ENCODE measurements at places on chromosomes 16 and 17.

DNA sequence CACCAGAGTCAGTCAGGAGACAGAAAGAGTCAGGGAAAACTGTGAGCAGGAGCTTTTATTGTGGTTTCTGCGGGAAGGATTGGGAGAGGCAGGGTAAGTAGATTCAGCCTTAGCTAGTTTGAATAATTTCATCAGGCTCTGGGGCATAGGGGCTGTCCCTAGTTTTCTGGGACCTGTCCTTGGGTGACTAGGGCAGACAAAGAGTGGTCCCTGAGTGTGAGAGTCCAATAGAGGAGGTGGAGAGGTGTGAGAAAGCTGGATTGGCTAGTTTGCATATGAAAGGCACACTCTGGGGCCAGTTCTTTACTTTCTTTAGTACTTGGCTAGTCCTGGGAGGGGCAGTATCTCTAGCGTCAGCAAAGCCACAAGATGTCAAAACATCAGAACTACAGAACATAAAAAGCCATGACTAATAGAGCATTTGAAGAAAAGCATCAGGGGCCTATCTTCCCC is 255.6 kb downstream of the HS3ST3A1 start:
- no peak for DNase-seq

DNA sequence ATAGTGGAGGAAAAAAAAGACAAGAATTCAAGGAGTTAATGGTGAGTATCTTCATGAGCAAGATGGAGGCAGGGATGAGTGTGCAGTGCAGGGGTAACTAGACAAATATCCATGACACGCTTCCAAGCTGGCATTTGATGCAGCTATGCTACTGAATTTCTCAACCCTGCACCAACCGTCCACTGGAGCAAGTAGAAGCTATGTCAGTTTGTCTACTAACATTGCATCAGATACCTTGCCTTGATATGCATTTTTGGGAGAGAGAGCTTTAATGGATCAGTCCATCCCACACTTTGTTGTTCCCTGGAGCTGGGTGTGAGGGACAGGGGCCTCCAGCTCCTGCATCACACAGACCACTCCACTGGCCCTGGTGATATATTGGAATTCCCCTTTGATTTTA is 16.4 kb downstream of the CCL11 start:
- DNase-seq, result no peak

GRCh38 chr16:88867581-88868246 is 1.3 kb upstream of the PABPN1L start:
- no peak for DNase-seq

- DNase-seq, result no peak
Measured at GRCh38 chr17:72189768-72190593, 69.2 kb downstream of the SOX9 start.

DNA sequence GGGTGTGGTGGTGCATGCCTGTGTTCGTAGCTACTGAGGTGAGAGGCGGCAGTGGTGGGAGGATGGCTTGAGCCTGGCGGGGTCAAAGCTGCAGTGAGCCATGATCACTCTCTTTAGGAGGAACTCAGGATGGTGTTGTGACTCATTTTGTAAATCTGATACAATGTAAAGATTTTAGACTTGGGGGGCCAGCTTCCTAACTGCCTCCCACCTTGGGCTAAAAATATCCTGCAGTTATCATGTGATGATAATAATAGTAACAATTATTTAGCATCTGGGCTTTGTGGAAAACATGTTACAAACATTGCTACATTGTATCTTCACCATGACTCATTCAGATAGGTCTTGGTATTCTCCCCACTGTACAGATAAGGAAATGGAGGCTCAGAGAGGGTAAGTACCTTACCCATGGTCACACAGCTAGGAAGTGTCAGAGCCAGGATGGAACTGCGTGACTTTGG is 7.4 kb downstream of the CTNS start:
- no peak for DNase-seq

DNA sequence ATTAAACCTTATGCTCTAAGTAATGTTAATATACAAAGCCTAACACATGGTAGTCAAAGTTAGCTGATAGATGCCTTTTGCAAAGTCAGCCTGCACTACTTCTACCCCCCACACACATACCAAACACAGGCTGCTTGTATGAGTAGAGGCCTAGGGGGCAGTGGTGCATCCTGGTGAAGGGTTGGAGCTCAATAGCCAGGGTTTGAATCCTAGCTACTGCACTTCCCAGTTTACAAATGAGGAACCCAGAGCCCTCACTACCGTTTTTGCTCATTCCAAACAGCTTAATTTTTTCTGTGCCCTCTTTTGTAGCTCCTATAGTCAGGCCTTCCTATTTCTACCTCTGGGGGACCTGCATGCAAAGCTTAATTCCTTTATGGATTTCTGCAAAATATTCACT is 18.9 kb upstream of the HYDIN start:
- no peak for DNase-seq

DNA sequence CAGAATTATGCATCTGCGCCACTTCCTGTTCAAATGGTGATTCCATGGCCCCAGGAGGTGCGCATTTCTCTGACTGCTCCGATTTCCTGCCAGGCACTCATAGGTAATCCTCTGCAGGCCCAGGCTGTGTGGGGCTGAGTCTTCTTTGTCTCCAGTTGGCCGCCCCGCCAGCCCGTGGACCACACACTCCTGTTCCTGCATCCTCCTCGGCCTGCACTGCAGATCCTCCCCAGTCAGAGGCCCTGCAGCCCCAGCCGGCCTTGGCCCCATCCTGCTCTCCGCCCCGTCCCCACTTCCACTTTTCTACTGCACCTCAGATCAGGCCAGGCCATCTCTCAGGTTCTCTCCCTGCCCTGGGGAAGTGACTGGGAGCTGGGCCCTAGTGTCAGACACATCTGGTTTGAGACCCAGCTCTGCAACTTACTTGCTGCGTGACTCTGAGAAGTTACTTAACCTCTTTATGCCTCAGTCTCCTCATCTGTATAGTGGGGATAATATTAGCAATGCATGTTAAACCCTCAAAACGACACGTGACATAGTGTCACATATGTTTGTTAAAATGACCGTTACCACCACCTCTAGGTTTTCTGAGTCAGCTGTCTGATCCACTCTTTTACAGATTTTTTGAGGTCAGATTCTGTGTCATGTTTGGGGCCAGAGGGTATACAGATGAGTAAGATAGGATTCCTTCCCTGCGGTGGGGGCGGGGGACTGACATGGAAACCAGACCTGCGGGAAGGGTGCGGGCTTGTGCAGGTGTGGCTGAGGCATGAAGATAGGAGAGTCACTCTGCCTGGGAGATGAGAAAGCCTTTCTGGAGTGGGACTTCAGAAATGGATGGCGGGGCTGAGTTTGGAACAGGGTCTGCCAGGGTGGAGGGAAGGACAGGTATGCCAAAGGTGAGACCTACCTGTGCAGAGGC is 12.8 kb downstream of the RAB11FIP4 start:
- no peak for DNase-seq

- no peak for DNase-seq
Measured at GRCh38 chr17:77140878-77141767, at the start of gene SEC14L1. TSS of gene SEC14L1 (plus strand) at chr17:77140969. CDS start at chr17:77143597, 2,628 bp downstream.

DNA sequence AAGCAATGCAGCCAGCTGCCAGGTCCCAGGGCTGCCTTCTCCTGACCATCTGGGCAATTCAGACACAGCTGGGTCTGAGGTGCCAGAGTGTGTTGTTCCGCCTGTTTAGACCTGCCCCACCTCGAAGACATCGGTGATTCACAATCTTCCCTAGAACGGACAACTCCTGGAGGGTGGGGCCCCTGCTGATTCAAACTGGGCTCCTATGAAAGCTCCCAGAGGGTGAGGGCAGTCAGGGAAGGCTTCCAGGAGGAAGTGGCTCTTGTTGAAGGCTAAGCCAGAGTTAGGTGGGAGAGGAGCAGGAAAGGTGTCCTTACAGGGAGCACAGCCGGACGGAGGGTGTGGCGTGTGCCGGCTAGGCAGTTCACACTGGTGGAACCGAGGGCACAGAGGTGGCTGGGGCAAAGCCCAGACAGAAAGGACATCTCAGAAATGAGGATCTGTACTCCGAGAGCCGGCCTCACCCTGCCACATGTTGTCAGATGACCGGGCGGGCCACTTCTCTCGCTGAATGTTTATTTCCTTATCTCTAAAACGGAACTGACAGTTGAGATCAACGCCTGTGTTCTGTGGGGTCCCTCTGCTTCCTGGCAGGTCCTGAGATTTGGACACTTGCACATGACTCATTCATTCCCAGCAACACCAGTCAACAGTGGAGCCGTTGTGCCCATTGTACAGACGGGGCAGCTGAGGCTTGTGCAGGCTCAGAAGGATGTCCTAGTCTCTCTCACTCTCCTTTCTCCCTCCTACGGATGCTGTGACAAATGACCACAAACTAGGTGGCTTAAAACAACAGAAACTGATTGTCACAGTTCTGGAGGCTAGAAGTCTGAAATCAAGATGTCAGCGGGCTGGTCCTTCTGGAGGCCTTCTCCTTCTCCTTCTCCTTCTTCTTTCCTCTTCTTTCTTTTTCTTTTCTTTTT is 26.9 kb upstream of the LITAF start:
- no peak for DNase-seq

DNA sequence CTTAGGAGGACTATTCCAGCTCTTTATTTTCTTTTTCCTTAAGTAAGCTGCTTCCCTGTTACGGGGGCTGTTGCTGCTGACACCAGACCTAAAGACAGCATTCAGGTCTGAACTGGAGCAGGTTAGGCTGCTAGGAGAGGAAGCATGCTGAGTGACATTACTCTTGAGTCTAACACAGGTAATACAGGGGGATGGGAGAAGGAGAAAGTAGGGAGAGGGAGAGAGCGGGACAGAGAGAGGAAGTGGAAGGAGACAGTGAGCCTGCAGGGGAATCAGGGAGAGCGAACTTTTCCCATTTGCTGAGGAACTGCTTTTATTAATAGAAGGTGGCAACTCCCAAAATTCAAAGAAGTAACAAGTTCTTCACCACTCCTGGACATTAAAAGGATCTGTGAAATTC is 130.9 kb downstream of the PARN start:
- no peak for DNase-seq

GRCh38 chr17:42608305-42609181 is 631 bp downstream of the RETREG3 start:
- no peak for DNase-seq

- DNase-seq, result no peak
Measured at GRCh38 chr17:76597156-76598003, 11.7 kb upstream of the ST6GALNAC2 start.

- no peak for DNase-seq
Measured at GRCh38 chr17:70454908-70455307, 285.6 kb downstream of the KCNJ2 start.

GRCh38 chr16:77660311-77660710 is 62.0 kb upstream of the NUDT7 start:
- DNase-seq, result no peak

- DNase-seq, result no peak
Measured at GRCh38 chr16:72991211-72991610, 56.7 kb downstream of the ZFHX3 start.

- DNase-seq, result no peak
Measured at GRCh38 chr17:43530288-43531081, 15.7 kb downstream of the ETV4 start.

- no peak for DNase-seq
Measured at GRCh38 chr16:9260666-9261065, 169.2 kb downstream of the HAPSTR1 start.

DNA sequence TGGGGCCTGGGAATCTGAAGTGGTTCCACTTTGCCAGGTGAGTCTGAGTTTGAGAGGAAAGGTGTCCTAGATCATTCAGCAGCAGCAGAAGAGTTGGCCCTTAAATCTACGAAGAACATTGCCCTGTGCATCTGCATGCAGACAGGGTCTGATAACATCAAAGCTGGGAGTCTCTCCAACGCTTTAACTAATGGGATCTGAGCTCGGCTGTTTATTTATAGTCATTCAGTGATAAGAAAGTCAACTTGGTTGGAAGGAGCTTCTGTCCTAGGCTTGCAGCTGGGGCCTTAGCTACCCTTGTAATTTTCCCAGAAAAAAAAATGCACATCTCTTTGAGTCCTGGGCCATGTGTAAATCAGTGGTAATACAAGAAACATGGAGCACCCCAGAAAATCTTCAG is 418.0 kb upstream of the HSBP1 start:
- DNase-seq, result no peak

- DNase-seq, result no peak
Measured at GRCh38 chr16:84315422-84315821, 20.7 kb downstream of the WFDC1 start.

GRCh38 chr16:58085584-58086251 is 43.5 kb downstream of the CFAP20 start:
- DNase-seq, result no peak

DNA sequence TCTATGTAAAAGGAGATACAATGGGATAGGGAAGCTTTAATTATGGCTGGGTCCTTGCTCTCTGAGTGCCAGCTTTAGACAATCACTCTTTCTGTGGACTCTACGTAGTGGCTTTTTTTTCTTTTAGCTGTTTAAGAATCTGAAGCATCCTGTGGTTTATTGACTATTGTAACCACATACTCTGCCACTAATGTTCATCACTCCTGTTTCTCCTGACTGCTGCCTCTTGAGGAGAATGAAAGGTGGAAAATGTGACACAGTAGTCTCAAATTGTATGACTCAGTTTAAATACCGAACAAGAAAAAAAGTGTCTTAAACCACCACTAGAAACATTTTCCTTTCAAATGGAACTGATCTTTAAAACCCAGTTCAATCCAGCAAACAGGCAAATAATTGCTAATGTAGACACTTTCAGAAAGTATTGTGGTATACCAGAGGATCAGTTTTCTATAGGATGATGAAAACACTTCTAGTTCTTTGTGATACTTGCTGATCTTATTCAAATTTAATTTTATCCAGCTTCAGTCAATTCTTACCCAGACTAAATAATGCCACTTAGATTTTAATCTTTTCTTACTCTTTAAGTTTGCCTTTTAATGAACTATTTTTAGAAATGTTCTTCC is 302.7 kb upstream of the PMFBP1 start:
- DNase-seq, result no peak

- no peak for DNase-seq
Measured at GRCh38 chr17:1673041-1673785, 11.5 kb downstream of the PRPF8 start.

- DNase-seq, result no peak
Measured at GRCh38 chr16:11333010-11333409, 12.2 kb upstream of the RMI2 start.

- DNase-seq, result no peak
Measured at GRCh38 chr17:1561420-1562175, 994 bp downstream of the PITPNA start.
